Esophagus squamous epithelium (tissue), 5 donors: ENCODE measurements at places on chromosomes 2 and 18.

DNA sequence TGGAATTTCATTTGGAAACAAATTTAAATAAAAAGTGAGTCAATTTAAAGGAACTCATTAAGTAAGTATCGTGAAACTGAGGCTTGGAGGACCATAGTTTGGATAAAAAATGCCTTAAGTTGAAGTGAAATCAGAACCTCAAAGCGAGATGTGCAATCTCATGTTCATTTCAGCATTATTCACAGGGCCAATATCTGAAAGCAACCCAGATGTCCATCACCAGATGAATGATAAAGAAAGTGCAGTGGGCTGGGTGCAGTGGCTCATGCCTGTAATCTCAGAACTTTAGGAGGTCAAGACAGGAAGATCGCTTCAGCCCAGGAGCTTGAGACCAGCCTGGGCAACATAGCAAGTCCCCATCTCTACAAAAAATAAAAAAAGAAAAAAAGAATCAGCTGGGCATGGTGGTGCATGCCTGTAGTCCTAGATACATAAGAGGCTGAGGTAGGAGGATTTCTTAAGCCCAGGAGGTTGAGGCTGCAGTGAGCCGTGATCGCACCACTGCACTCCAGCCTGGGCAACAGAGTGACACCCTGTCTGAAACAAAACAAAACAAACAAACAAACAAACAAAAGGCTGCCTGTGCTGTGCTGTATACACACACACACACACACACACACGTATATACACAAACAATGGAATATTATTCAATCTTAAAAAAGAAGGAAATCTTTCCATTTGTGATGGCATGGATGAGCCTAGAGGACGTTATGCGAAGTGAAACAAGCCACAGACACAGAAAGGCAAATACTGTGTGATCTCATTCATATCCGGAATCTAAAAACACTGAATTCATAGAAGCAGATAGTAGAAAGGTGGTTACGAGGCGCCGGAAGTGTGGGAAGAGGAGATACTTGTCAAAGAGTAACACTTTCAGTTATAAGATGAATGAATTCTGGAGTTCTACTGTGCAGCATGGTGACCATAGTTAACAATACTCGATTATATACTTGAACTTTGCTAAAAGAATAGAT, 14.5 kb downstream of the SH3RF3 start:
- no peak for DNase-seq

DNA sequence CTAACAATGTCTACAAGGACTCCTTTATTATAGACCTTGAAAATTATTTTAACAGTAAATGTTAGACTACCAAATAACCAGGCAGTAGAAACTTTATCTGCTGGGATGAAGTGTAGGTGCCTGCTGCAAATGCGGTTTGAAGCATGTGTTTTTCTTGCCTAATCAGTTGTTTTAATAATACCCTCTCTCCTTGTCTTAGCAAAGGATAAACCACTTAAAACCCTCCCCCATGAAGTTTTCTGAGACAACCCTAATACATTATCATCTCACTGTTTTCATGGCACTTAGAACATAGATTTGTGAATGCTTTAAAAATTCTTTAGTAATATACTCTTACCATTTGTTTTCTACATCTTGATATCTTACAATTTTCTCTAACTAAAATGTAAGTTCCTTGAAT, 98.6 kb downstream of the ASXL3 start:
- no peak for DNase-seq

- DNase-seq = no peak
These were observed 104.9 kb downstream of the ASAP2 start for GRCh38 chr2:9311488-9311887.

- DNase-seq = no peak
These were observed 311.1 kb downstream of the NRXN1 start for GRCh38 chr2:50720697-50721315.

DNA sequence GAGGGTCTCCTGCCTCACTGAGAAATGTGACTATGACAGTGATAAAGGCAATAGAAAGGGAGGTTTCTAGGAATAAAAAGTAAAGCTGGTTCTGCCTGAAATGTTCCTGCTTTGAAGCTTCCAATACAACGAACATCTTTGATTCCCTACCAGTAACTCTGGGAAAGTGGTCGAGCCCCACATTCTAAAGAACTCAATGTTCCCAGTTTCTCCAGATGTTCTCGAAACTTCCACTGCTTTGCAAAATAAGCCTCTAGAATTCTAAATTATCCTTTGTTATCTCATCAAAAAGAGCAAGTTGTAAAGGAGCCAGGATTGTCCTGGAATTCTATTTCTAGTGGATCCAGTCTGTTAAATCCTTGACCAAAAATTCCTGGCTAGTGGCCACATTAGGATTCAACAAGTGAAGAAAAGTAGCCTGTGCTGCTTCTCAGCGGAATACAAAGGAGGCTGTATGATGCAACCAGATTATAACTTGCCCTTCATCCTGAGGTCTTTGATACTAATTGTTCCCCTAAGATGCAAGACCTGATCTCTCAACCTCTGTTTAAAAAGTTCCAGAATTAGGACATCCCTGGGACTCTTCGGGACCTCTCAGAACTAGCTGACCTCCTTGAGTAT, 8.4 kb downstream of the SCN7A start:
- no peak for DNase-seq

- DNase-seq = no peak
These were observed 161.3 kb downstream of the DTNA start for GRCh38 chr18:34871435-34871834.

GRCh38 chr2:184956856-184957255, 358.5 kb downstream of the ZNF804A start:
- DNase-seq = no peak

GRCh38 chr2:159371506-159371905, 85.0 kb upstream of the WDSUB1 start:
- DNase-seq = no peak

DNA sequence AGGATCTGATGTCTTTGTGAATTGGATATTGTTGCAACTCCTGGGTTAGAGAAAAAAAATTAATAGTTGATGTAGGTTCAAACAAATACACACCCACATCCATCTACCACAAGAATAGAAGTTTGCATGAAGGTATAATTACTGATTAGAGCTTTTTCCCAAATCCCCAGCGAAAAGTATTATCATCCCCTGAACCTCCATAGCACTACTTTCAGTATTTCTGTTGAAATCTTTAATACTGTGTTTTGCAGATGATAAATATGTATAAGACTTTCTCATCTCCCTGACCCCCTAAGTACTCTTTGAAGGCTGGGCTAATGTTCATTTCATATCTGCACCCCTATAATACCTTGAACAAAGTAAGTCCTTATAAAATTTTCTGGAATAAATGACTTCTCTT, 6.4 kb downstream of the FN1 start:
- no peak for DNase-seq

DNA sequence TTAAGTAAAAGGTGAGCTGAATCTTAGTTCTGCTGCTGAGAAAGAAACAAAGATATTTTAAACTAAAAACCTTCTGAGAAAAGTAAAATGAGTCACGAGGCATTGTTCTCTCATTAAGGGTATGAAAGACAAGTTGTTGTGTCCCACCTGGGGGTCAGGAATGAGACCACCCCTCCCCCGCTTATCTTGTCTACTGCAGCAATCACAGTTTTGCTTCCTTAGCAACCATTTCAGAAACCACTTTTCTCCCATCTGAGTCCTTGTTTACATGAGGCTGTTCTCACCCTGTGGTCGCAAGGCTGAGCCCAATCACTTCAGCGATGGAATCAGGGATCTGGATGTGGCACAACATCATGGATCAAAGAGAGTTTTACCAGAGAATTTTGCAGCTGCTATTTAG, 377.6 kb upstream of the NETO1 start:
- DNase-seq = no peak
